ENCODE measurements at places on chromosomes 6 and 20.
A peak's percentile ranks its signal among the peaks of the same experiment; 100 is the strongest.

DNA sequence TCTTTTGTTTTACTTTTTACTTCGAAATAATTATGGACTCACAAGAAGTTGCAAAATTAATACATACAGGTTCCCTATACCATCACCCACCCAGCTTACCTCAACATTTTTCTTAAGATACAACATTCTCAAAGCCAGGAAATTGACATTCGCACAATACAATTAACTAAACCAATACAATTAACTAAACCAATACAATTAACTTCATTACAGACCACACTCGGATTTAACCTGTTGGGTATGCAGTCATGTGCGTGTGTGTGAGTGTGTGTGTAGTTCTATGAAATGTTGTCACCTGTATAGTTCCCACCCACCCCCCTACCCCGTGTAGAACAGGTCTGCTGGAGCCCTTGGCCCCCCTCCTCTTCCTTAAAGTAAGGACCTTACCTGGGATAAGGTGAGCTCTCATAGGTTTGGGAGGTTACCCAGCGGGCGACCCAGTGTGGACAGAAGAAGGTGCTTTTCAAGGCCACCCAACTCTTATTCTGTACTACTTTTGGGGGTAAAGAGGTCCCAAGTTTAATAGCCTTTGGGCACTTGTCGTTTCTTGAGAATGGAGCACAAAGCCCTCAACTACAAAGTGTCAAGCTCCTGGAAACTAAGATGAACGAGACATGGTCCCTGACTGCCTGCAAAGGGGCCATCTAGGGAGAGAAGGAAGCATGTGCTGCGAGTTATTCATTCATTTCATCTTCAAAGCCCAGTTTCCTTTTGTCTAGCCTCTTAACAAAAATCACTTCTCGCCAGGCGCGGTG is 544 bp upstream of the STK38 start:
- DNase-seq = no peak

GRCh38 chr6:166194914-166195859 is 27.5 kb upstream of the TBXT start:
- DNase-seq = no peak

DNA sequence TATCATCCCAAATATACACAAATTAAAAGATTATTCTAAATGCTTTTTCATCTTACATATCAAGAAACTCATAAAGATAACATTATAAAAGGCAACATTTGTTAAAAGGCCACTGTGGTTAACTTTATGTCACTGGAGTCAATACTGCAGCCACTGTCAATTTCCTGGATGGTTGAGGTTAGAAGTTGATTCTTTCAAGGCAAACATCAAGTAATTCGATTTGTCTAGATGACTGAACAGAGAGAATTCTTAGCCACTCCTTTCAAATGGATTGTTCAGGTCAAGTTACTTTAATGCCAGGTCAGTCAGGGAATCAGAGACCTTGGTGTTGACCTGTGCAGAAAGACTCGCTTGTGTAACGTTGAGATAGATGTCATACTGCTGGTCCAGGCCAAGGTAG is 44.4 kb upstream of the SIM1 start:
- no peak for DNase-seq

DNA sequence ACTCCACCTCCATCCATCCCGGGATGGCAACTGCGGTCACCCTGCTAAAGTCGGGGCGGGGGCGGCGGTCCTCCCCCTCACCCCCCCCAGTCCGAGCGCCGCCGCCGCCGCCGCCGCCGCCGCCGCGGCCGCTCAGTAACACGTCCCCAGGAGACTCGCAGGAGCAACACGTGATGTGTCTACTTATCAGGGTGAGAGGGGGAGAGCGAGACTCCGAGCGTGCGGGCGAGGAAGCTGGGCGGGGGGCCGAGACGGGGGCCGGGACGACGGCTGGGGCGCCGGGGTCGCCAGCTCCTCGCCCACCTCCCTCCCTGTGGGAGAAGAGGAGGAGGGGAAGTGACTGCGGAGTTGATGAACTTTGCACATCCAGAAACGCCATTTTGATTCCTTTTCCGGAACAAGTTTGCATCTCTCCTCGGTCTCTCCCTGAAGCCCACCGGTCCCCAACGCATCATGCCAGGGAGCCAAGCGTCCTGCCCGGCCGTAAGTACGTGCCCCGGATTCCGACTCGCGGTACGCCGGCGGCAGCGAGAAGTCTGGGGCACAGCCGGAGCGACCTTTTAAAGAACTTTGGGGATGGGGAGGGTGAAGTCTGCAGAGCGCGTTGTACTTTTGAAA is at the start of gene RREB1:
TSS of gene RREB1 (plus strand) at position 384 of the 618 bp plus-strand sequence. CDS start 73,951 bp downstream, outside the sequence.
- DNase-seq = peak; percentile 56

All from stimulated activated CD4-positive, alpha-beta T cell treated with anti-CD3 and anti-CD28 coated beads, Interleukin-12 subunit alpha, Interleukin-12 subunit beta, amount 100 ng/mL, for 4 hours (primary cell).